ENCODE measurements at places on chromosomes 13 and 19.

- no peak for DNase-seq
Measured at GRCh38 chr13:43848001-43848649, 31.4 kb downstream of the CCDC122 start.

- no peak for DNase-seq
Measured at GRCh38 chr13:100040196-100040595, 48.7 kb upstream of the PCCA start.

GRCh38 chr19:46985542-46986415 lies 33.9 kb upstream of the NPAS1 start:
- no peak for DNase-seq

GRCh38 chr19:34644991-34645461 lies 31.9 kb downstream of the SCGB2B2 start:
- DNase-seq, result no peak

DNA sequence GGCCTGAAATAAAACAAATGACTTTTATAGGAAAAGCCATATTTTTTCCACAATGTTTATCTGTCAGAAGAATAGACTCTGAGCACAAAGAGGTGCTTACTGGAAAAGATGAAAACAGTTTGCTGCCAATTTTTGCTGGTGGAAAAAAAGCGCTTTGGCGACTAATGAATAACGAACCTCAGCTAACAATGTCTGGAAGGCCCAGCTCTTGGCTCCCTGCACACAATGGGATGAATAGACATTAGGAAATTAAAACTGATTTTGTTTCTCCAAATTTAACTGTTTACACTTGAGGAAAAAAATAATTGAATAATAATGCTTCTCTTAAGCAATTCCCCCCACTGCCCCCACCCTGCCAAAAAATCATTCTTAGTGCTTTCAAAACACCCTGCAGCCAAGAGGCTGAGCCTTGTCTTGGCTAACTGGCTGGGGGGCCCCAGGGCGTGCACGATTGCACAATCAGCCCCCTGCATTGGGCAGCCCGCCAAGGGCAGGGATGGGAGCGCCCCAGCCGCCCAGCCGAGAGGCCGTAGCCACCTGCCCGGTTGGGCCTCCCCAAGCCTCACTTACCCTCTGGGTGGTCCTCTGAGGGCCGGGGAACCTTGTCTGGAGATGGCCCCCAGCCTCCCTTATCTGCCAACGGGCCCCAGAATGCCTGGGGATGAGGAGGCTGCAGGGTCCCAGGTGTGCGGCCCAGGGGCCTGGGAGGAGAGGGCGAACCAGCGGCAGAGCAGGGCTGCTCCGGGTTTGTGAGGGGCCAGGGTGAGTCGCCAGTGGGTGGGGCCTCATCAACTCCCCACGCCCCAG lies 16.8 kb downstream of the CEBPG start:
- DNase-seq, result no peak

- DNase-seq, result no peak
Measured at GRCh38 chr19:3039641-3040077, 10.6 kb upstream of the TLE2 start.

DNA sequence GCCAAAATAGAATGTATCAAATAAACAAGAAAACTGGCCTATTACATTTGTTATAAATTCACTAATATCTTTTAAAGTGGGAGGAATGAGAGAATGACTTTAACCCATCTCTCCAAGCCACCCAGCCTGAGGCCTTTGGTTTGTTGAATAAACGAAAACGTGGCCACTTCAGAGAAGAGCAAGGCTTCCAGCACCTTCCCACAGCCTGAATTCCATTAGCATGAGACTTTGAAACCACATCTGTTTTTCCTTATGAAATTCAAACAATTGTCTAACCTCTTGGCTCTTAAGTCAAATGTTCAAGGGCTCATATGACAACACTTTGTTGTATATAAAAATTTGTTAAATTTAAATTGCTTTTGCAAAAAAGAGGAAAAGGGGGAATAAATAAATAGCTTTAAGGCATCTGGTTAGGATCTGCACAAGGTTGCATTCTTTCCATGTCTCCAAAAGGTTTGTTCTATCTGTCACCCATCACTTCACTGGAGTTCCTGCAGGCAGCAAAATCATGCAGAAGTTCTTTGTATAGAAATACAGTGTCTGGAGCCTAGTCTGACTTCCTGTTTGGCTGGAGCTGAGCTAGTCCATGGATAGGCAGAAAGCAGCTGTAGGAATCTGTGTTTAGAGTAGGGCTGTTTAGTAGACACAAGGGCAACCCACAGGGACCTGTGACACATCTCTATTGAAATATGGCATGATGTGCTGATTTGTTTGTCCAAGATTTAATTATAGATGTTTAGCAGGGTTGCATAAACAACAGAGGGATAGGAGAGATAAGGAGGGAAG lies 502.3 kb downstream of the KCTD12 start:
- no peak for DNase-seq

DNA sequence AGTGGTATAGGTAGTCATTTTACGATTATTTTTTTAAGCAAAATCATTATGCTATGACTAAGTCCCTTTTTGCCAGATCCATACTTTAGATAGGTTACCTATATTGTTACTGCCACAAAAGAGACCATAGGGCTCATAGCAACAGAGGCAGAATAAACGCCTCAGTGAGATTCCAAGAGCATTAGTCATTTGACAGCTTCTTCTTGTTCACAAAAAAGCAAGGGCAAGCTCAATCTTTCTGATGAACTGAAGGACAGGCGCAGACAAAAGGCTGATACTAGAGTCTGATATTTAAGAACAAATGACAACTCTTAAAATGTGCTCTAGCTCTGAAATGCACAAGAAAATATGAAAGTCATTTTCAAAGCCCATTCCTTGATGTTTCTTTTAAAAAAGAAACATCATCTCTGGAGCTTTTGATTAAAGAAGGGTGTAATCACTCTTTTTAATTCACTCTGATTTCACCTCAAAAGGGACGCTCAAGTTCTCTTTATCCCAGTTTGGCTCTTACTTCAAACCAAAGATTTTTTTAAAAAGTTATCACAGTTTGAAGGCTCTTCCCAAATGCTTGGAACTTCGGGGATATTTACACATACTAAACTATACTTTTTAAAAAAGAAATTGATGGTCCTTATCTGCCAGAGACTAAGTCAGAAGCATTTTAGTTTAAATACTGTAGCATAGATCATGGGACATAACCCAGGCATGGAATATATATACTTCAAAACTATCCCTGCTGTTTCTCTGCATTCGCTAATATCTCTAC lies 187.2 kb downstream of the EFNB2 start:
- DNase-seq, result no peak

All from stimulated activated CD4-positive, alpha-beta T cell treated with anti-CD3 and anti-CD28 coated beads, Interleukin-15, amount 100 ng/mL, for 48 hours (primary cell).